ENCODE measurements at places on chromosomes 12 and 14. TPM values are rescaled to one million over a fixed set of nuclear protein-coding genes. Genes with fewer than 3 reads are reported as not detected.
A peak's percentile ranks its signal among the peaks of the same experiment; 100 is the strongest.

STON2 gene
- total RNA-seq = 17.3 TPM

ACVR1B gene
- 15.6 TPM for total RNA-seq

DNA sequence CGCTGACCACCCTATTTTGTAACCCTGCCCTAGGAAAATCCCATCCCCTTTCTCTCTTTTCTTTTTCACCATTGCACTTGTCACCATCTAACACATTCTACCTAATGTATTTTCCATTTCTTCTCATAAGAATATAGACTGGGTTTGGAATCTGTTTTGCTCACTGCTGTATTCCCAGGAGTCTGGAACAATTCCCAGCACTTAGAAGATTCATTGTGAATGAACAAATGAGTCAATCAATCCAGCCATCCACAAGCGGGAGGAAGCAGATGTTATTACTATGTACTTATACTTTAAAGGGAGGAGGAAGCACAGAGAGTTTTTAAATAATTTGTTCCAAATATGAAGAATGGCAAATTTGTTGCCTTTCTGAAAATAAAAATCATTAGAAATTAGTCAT is 142.1 kb downstream of the KIF21A start:
- no peak for DNase-seq

GALNT4 gene
- 3.6 TPM for total RNA-seq

- DNase-seq = no peak
Measured at GRCh38 chr12:104121001-104121400, 17.0 kb downstream of the NFYB start.

DNA sequence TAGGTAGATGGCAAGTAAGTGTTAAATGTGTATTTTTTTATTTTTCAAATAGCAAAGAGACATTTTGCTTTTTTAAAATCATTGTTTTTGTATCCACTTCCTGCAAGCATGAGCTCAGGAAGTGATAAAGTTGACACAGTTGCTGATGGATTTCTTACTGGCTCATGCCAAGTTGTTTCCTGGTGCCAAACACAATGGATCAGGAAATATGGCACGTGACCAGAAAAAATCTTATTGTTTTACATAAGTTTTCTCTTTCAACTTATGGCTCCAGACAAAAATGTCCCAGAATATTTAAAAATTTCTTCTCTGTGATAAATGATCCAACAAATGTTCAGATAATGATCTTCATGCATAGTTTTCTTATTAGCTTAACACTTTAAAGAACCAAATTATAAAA is 1279.1 kb upstream of the FLRT2 start:
- DNase-seq = no peak

GPRC5D gene
- total RNA-seq = not detected

GRCh38 chr12:132700212-132700822 is 10.3 kb upstream of the PGAM5 start:
- no peak for DNase-seq

RNFT2 gene
- 2.8 TPM for total RNA-seq

GRCh38 chr12:3252450-3252891 is 175.3 kb downstream of the TSPAN9 start:
- peak; percentile 92 for DNase-seq

DNA sequence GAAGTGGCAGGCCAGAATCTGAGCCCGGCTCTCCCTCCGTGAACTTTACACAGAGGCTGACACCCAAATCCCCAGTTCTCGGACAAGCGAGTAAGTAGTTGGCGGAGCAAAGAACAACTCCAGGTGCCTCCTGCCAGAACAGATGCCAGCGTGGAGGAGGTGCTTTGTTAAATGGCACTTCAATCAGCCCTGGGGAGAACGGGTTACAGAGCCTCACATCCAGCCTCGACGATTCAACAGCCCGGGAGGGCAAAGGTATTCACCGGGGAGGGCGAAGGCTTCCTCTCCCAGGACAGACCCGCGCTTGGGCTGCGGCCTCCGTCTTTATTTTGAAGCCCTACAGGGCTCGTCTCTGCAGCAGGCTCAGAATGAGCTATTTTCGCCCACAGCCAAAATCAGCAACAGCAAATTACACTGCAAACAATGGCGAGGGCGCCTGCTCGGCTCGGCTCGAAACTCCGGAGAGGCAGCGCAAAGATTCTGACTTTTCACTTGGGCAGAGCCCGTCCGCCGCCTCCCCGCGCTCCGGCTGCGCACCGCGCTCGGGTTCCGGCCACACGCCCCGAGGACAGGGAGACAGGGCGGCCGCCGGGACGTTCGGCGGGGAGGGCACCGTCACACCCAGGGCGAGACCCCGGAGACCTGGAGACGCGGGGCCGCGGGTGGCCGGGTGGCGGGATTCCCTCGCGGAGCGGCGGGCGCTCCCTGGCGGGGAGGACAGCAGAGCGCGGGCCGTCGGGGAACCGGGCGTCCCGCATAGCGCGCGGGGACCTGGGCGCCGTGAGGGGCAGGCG is 811 bp downstream of the TMCC3 start:
- DNase-seq = peak; percentile 70

CFAP54 gene
- 0.58 TPM for total RNA-seq

DNA sequence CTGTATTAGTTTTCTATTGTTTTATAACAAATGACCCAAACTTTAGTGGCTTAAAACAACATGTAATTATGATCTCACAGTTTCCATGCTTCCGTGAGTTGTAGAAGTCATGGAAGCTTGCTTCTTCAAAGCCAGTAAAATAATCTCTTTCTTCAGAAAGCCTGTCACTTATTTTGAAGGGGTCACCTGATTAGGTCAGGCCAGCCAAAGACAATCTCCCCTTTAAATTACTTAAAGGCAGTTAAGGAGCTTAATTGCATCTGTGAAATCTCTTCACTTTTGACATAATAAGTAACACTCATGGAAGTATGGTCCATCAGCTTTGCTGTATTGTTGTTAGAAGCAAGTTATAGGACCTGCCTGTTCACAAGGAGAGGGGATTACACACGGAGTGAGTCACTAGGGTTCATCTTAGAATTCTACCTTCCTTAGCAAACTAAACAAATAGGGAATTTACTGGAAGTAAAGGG is 89.8 kb downstream of the FAR2 start:
- DNase-seq = no peak

- peak; percentile 29 for DNase-seq
Measured at GRCh38 chr12:117028254-117028653, 71.0 kb downstream of the TESC start.

DNA sequence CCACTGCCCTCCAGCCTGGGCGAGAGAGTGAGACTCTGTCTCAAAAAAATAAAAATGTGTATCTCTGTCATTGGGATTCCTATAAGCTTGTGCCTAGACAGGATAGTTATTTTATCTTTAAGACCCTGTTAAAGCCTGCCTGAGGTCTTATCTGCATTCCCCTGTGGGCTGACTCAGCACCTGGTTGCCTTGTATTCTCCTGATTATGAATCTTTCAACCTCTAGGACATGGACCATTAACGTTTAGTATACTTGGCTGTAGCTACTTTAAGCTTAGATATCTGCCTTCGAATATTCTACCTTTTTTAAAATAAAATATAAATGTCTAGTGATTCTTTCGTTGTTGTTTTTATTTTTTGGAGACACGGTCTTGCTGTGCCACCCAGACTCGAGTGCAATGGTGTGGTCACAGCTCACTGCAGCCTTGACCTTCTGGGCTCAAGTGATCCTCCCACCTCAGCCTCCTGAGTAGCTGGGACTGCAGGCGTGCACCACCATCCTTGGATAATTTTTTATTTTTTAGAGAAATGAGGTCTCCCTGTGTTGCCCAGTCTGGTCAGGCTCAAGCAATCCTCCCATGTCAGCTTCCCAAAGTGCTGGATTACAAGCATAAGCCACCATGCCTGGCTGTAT is 41.3 kb downstream of the RESF1 start:
- DNase-seq = no peak

GRCh38 chr14:88688386-88688785 is 104.4 kb downstream of the EML5 start:
- DNase-seq = no peak

NKX2-1 gene
- not detected for total RNA-seq

- DNase-seq = no peak
Measured at GRCh38 chr14:33376510-33376909, 437.8 kb downstream of the NPAS3 start.

MIPOL1 gene
- total RNA-seq = 16.9 TPM

DNA sequence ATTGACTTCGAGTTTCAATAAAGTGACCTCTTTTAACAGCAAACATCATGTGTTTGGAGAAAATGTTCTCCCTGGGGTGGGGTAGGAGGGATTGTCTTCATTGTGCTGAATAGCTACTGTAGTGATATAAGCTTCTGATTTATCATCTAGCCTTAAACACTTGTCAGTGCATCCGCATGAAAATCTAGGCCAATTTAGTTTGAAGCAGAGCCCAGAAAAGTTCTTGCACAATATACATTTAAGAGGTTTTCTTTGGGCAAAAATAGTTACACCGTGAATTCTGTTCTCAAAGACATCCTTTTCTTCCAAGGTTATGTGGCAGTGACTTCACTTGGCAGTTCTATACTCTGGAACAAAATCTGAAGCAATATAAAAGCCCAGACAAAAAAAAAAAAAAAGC is 136.0 kb upstream of the IFNG-AS1 start:
- DNase-seq = no peak

GRCh38 chr12:67690656-67691055 is 42.1 kb downstream of the DYRK2 start:
- DNase-seq = no peak

DNA sequence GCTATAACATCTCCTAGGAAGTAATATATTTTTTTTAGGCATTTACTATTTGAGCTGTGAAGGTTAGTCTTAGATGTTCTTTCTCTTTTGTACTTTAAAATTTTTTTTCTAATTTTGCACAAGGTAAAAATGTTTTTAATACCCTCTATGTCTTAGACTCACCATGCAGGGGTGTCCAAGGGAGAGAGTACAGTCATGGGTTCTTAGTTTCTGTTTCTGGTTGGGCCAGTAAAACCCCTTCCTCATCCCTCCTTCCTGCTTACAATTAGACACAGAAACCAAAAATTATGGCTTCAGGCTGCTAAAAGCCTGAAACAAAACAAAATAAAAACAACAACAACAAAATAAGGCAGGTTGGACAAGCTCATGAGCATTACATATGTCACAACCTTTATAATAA is 193.0 kb downstream of the SYT1 start:
- DNase-seq = no peak

GRCh38 chr12:43325786-43326185 is 226.2 kb downstream of the ADAMTS20 start:
- DNase-seq = no peak

DNA sequence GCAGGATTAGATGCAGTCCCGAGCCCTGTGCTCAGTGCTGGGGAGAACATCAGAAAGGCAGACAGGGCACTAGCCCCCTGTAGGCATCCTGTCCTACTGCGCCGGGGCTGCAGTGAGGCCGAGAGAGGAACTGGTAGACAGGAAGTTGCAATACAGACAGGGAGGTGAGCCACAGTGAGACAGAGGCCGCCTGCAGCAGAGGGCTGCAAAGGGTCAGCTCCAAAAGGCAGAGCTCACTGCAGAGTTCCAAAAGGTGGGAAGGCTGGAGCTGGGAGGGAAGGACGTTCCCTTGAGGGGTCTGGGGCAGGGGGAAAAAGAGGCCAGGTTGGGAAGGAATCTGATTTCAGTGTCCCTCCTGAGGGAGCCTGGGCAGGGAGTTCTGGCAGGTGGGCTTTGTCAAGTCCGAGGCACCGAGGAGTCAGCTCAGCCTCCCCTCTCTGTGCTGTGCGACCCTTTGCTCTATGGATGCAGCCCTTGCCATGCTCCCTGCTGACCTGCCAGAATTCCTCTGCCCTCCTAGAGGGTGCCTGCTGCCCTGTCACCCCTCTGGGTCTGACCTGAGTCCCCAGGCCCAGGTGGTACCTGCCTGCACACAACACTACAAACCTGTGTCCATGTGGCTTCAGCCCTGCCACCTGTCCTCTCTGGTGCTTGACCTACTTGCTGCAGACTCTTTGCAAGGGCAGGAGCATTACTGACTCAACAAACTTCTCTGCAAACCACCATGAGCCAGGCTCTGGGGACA is 63.5 kb downstream of the PRMT8 start:
- no peak for DNase-seq

DNA sequence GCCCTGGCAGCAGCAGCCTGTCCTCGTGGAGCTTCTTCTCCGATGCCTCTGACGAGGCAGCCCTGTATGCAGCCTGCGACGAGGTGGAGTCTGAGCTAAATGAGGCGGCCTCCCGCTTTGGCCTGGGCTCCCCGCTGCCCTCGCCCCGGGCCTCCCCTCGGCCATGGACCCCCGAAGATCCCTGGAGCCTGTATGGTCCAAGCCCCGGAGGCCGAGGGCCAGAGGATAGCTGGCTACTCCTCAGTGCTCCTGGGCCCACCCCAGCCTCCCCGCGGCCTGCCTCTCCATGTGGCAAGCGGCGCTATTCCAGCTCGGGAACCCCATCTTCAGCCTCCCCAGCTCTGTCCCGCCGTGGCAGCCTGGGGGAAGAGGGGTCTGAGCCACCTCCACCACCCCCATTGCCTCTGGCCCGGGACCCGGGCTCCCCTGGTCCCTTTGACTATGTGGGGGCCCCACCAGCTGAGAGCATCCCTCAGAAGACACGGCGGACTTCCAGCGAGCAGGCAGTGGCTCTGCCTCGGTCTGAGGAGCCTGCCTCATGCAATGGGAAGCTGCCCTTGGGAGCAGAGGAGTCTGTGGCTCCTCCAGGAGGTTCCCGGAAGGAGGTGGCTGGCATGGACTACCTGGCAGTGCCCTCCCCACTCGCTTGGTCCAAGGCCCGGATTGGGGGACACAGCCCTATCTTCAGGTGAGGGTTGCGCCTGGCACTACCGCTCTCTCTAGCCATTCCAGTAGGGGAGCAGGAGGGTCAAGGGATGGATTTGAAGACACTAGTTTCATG is 2.1 kb downstream of the NFATC4 start:
- peak; percentile 55 for DNase-seq

- no peak for DNase-seq
Measured at GRCh38 chr12:19810213-19810612, 370.9 kb downstream of the AEBP2 start.

- DNase-seq = no peak
Measured at GRCh38 chr12:121196902-121197301, 13.0 kb upstream of the P2RX4 start.

GRCh38 chr14:89933002-89933401 is 21.5 kb downstream of the EFCAB11 start:
- DNase-seq = no peak

- no peak for DNase-seq
Measured at GRCh38 chr12:122843455-122843854, 8.2 kb downstream of the HIP1R start.

DNA sequence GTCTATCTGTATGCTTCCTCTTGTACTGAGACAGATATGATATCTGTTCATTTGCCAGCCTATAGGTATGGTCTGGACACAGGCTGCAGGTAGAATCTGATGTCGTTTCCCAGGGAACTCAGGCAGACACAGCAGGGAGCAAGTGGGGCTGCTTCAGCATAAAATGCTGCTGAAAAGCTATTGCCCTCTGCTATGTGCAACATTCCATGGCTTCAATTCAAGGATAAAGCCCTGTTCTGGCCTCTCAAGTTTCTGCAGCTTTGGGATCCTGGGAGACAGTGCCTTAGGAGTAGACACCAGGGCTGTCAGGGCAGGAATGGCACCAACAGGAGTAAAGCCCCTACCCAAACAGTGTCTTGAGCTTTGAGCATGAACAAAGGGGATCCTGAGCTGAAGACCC is 173.5 kb downstream of the SLC41A2 start:
- no peak for DNase-seq

Measured in ovary (tissue), 10 donors.